ENCODE measurements at places on chromosomes 6 and 20.

DNA sequence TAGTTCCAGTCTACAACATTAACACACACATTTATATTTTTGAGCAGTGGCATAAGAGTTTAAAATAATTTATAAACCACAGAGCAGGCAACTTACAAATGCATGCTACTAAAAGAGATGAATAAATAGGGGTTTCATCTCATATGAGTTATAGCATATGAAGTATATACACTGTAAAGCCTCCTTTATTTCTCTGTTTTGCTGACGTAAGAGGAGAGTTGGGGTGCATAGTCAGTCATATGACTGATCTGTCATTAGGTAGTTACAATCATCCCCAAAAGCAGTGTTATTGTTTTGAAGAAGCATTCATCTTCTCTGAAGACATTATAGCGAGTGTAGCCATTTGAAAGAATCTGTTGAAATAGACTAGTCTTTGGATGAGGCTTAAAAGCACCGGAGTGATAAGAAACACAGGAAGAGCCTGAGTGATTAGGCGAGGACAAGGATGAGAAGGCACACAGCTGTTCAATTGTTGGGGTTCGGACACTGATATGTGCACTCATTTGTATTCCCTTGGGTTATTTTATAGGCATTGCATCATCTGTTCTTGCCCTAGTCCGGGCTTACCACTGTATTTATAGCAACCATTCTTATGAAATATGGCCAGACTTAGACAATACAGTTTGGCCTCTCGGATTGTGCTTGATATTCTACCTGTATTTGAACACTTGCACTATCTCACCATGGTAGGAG lies 325.7 kb downstream of the SAMD5 start:
- DNase-seq: no peak

DNA sequence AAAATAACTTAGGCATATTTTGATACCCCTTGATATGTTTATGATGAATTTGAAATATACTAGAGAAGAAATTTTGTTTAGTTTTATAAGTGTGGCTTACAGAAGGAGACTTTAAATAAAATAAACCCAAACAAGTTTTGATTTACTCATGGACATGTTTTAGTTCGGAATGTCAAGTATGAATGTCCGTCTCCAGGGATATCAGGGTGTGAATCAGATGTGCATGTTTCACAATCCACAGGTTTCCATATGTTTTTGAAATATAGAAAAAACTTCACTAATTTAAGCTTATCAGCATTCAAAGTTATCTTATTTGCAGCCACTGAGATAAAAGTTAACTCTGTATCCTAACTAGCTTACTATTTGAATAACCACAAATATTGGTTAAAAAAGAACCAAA lies 51.5 kb downstream of the PLCB1 start:
- DNase-seq: no peak

- DNase-seq: no peak
These were observed 1370.3 kb upstream of the CITED2 start for GRCh38 chr6:140744659-140745320.

GRCh38 chr20:51326201-51326819 lies 216.2 kb downstream of the NFATC2 start:
- peak; percentile 64 for DNase-seq

GRCh38 chr20:11246251-11246775 lies 572.5 kb upstream of the JAG1 start:
- no peak for DNase-seq

DNA sequence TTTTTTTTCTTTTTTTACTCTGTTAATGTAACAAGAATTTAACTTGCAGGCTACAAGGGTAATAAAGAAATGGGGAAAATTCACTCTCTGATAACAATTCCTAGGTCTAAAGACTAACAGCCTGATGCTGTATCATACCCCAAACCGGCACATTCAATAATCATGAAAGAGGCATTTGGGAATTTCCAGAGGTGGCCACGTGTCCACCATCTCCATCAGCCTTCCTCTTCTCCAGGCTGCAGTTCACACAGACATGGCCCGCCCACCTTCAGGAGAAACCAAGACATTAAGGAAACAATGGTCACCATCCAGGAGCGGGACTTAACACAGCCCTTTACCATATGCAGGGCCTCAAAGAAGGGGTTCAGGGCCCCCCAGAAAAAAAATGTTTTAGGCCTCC lies 44.8 kb downstream of the PDE10A start:
- no peak for DNase-seq

GRCh38 chr6:76814496-76815458 lies 648.5 kb downstream of the HTR1B start:
- peak; percentile 33 for DNase-seq

DNA sequence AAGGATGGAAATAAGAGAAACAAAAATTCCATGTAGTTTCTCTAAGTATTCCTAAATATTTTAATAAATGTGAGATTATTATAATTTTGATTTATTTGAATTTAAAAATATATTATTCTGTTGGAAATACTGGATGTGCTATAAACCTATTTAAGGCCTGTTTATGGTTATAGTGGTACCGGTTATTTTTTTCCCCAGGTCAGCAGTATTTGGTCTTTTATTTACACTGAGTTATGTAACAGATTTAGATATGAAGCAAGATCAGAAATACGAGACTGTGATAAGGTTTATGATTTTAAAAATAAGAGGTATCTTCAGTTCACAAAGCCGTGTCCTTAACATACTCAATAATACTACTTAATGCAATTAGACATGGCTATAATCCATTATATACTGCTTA lies 634.3 kb upstream of the POU3F2 start:
- no peak for DNase-seq

GRCh38 chr6:45630801-45631200 lies 253.1 kb upstream of the SUPT3H start:
- DNase-seq: no peak

- DNase-seq: no peak
These were observed 38.4 kb upstream of the ARHGAP18 start for GRCh38 chr6:129748212-129748900.

- DNase-seq: no peak
These were observed 22.5 kb downstream of the MAP3K5 start for GRCh38 chr6:136769759-136770158.

DNA sequence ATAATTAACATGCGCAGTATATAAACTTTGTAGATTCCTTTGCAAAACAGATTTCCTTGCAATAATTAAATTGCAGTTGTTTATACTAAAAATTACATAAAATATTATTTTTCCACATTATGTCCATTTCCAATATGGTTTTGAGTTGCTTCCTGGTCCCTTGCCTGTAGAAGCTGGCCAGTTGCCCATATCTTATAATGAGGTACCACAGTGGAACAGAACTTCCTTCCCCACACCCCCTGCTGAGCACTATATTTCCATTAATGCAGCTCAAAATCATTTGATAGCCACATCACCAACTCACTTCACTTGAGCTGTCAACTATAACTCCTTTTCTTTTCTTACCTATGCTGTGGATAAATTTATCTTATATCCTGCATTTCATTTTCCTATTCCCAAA lies 194.6 kb downstream of the DST start:
- DNase-seq: no peak

- DNase-seq: no peak
These were observed 5.5 kb upstream of the POU5F1 start for GRCh38 chr6:31175971-31176370.

DNA sequence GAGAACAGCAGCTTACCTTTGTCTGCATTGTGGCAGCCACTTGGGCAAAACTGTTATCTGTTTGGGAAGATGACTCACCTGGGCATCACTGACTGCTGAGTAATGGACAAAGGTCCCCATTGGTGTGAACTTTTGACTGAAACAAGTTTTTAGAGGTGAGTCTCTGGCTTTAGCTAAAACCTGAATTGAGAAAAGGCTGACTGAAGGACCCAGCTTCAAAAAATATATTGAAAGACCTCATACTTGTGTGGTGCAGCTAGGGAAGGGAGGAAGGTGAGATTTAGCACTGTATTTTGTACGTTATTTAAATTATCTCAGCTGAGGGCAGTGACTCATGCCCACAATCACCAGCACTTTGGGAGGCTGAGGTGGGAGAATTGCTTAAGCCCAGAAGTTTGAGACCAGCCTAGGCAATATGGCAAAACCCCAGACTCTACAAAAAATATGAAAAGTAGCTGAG lies 4.5 kb upstream of the CITED2 start:
- no peak for DNase-seq

DNA sequence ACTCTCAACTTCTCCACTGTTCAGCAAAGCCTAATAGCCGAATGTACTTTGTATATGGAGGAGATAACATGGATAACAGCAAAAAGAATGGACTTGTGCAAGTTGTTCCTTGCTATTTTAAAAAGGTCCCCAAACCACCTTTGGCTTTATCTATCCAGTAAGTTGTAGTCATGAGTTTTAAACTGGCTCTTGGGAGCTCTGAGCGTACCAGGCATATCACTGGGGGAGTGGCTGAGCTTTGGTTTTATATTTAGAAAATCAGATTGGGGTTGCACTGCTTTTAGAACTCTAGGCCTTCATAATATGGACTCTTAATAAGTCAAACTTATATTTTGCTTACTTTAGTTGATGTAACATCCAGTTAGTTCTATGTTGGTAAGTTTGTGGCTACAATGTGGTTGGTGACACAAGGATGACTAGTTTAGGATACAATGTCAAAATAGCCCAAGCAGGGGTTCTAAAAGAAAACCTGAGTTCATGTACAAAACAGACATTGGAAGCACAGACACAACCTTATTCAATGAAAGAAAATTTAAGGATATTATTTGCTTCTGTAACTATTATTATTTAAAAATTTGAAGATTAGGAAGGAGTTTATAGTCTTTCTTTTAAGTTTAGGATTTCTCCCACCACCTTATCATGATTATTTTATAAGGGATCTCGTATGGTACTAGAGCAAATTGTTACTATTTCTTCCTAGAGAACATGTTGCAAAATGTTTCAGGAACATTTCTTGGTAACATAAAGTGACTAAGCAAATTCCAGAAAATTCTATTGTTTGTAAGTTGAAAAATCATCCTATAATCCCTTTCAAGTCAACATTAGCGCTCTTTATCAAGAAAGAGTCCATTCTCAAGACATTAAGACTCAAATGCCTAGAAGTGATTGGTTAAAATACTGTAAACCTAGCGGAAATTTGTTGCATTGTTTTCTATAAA lies 165.8 kb upstream of the SUPT3H start:
- DNase-seq: no peak

DNA sequence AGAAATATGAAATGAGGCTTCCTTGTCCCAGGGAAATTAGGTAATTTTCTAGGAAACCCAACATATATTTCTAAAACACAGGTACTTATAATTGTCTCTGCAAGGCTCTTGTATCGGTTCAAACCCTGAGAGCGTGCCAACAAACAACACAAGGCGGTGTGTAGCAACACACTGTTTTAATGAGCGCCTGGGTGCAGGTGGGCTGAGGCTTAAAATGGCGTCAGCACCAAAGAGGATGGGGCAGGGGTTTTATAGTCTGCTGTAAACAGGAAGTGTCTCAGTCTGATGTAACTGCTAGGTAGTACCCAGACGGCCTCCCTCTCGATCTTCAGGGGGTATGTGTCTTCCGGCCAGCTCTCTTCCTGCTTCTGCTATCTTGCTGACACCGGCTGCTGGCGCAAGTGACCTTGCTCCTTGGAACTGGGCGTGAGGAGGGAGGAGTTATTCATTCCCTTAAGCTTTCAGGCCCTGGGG lies 69.7 kb downstream of the EPB41L2 start:
- no peak for DNase-seq

- peak; percentile 89 for DNase-seq
These were observed 13.8 kb downstream of the BMP7 start for GRCh38 chr20:57252559-57253162.

GRCh38 chr6:113103634-113104361 lies 753.3 kb upstream of the MARCKS start:
- DNase-seq: no peak

DNA sequence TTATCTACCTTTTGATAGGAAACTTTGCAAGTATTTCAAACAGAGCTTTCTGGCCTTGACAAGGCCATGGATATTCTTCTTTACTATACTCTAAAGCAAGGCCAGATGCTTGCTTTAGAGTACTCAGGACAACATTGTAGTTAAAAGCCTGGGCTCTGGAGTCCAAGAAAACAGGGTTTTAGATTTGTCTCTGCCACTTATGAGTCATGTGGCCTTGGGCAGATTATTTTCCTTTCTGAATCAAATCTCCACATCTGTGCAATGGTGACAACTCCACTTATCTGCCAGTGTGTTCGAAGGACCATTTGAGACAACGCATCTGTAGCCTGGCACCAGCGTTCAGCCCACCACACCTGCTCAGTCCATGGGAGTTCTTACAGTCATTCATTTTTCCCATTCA lies 265.9 kb upstream of the RIN2 start:
- DNase-seq: no peak

DNA sequence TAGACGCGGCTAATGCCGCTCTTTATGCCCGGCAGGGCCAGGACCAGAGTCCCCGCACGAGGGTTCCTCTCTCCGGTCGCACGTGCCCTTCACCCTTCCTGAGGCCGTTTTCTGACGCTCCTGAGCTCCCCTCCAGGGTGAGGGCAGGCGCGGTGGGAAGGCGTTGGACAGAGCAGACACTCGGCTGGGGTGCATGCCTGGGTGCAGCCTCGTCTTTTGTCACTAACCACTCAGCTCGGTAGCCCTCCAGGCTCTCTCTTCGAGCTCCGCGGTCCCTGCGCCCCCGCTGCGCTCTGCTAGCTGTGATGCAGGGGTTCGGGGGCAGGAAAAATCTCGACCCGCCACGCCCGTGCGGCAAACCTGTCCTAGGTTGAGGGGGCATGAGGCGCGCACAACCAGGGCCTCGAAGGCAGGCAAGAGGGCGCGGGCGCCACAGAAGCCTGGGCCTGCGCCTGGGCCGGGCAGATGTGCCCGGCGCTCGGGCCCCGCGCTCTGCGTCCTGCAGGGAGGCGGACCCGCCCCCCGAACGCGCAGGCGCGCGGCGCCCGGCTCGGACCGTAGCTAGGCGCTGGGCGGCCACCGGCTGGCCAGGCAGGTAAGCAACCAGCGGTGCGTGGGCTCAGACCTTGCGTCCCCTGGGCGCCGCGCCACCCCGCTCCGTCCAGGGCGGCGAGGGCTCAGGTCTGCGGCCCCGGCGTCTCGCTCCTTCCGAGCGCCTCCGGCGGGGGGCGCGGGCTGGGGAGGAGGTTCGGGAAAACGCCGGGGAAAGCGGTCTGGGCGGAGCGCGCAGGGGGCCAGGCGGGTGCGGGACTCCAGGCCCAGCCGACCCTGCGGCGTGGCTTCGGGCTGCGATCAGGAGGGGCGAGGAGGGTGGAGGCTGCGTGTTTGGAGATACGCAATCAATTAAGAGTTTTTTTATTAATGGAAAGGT lies at the start of gene L3MBTL1:
Gene L3MBTL1, plus strand, starts transcription at position 548 of the 931 bp plus-strand sequence. CDS start 5,807 bp downstream, outside the sequence.
- DNase-seq: peak; percentile 92

- DNase-seq: no peak
These were observed 336.6 kb downstream of the TAF4 start for GRCh38 chr20:61728786-61729770.

GRCh38 chr6:141539617-141540016 lies 593.1 kb upstream of the GJE1 start:
- no peak for DNase-seq

GRCh38 chr20:58519940-58520712 lies 4.9 kb upstream of the APCDD1L start:
- no peak for DNase-seq

- peak; percentile 12 for DNase-seq
These were observed 60.1 kb upstream of the LRRC1 start for GRCh38 chr6:53734473-53735299.

DNA sequence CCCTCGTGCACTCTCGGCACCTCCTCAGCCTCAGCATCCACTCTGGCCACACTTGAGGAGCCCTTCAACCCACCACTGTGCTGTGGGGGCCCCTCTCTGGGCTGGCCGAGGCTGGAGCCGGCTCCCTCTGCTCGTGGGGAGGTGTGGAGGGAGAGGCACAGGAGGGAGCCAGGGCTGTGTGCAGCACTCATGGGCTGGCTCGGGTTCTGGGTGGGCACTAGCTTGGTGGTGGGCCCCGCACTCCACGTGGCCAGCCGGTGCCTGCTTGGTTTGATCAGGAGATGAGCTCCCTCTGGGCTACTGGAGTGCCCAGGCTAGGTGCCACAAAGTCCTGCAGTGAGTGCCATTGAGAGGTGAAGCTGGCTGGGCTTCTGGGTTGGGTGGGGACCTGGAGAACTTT lies 949.4 kb upstream of the GJE1 start:
- no peak for DNase-seq

Measured in HuH-7.5 (cell line).